Activated CD8-positive, alpha-beta memory T cell treated with anti-CD3 and anti-CD28 coated beads for 4 hours (primary cell): ENCODE measurements at places on chromosomes 16 and 17.

- DNase-seq: no peak
Measured at GRCh38 chr16:70730031-70730430, 44.2 kb upstream of the MTSS2 start.

GRCh38 chr16:74743045-74743667 is 31.5 kb downstream of the FA2H start:
- DNase-seq: no peak

GRCh38 chr17:80644536-80644935 is 99.9 kb downstream of the RPTOR start:
- no peak for DNase-seq

DNA sequence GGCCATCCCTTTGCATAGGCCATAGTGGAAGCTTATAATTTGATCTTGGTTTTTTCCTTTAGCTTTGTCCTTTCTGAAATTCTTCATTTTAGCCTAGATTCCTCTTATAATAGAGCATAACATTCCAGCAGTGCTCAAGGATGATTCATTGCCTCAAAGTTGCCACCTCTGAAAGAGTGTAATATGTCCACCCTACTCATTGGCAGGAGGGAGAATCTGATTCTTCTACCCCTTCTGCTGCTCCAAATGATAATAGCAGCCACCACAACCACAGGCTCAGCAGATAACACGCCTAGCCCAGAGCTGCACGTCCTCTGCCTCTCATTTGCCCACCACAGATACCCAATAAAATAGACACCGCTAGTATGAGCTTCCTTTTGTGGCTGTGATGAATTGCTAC is 337.4 kb upstream of the HSBP1 start:
- DNase-seq: no peak

DNA sequence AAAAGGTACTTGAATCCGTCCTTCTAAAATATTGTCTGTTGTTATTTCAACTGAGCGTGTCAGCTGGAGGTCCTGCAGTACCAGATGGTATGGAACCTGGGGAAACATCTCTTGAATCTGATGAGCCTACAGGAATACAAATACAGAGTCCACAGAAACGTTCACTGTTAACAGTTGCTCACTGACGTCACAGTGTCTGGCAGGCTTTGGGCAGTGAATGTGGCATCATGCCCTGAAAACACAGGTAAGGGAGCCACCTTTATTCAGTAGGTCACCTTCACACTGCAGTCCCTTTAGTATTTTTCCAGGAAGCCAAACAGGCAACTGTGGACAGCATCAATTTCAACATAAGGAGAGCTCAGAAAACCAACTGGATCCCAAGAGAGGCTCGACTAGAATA is 56.1 kb downstream of the AMFR start:
- no peak for DNase-seq

GRCh38 chr17:36034127-36034526 is 16.4 kb upstream of the CCL23 start:
- DNase-seq: no peak

GRCh38 chr17:63381101-63381729 is 64.9 kb downstream of the CYB561 start:
- DNase-seq: no peak

- no peak for DNase-seq
Measured at GRCh38 chr17:17941015-17941414, 31.2 kb downstream of the TOM1L2 start.

DNA sequence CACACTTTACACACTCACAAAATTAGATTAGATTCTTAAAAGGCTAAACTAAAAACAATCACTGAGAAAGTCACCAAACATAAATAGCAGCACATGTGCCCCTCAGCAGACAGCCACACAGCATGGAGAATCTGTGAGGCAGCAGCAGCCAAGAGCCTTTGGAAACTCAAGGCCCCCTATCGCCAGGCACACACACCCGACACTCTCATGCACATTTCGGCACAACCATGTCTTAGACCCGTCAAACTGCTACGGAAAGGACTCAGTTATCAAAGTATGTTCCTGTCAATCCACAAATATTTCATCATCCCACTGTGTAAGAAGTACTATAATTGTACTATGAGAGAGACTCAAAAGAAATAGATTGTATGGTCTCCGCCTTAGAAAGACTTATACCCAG is 20.9 kb downstream of the UBE2O start:
- no peak for DNase-seq

DNA sequence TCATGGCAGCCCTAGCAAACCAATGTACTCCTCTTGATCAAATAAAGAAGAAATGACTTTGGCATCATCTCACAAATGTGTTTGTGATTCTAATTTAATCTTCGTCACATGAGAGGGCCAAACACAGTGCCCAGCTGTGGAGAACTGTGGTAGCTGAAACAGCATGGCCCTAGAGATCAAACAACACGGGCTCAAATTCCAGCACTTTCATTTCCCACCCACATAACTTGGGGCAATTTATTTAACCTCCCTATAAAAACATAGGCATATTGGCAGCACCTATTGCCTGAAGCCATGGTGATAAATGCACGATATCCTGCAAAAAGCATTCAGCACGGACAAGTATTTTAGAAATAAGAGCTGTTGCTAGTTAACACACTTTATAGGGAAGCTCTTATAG is 2.5 kb downstream of the ACSM1 start:
- DNase-seq: no peak

GRCh38 chr17:39769974-39770587 is 32.3 kb downstream of the GRB7 start:
- DNase-seq: no peak

- no peak for DNase-seq
Measured at GRCh38 chr16:28283798-28284577, 8.3 kb upstream of the SBK1 start.

GRCh38 chr16:70463235-70463634 is 8.8 kb downstream of the FCSK start:
- DNase-seq: no peak

DNA sequence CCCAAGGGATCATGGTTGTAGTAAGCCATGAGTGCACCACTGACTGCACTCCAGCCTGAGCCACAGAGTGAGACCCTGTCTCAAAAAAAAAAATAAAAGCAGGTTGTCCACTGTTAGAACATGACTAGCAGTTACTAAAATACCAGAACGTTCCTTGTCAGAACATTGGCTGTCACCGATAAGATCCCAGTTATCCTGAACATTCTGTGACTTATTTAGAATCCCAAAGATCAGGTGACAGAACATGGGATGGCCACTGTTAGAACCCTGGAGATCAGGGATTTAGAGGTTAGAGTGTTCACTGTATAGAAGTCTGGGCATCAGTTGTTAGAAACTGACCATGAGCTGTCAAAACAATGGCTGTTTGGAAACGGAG is 8.6 kb downstream of the CES4A start:
- DNase-seq: no peak

GRCh38 chr17:1180958-1181752 is 1.4 kb upstream of the ABR start:
- DNase-seq: no peak

GRCh38 chr16:88941913-88942909 is 34.8 kb downstream of the CBFA2T3 start:
- no peak for DNase-seq

GRCh38 chr16:65837464-65837863 is 529.0 kb upstream of the CDH5 start:
- no peak for DNase-seq

GRCh38 chr17:66330646-66331037 is 28.2 kb downstream of the PRKCA start:
- DNase-seq: no peak

DNA sequence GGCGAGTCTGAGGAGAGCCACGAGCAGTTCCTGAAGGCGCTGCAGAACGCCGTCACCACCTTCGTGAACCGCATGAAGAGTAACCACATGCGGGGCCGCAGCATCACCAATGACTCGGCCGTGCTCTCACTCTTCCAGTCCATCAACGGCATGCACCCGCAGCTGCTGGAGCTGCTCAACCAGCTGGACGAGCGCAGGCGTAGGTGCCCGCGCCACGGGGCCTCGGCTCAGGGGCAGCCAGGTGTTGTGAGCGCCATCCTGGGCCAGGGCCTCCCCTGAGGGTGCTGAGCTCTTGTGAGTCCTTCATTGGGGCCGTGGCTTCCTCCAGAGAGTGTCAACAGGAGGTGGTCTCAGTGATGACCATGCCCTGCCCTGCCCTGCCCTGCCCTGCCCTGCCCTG is 7.4 kb upstream of the MRPL12 start:
- no peak for DNase-seq

GRCh38 chr17:49553676-49554335 is 21.9 kb upstream of the NXPH3 start:
- no peak for DNase-seq
